ENCODE measurements at places on chromosomes 5 and 9.
A peak's percentile ranks its signal among the peaks of the same experiment; 100 is the strongest.

DNA sequence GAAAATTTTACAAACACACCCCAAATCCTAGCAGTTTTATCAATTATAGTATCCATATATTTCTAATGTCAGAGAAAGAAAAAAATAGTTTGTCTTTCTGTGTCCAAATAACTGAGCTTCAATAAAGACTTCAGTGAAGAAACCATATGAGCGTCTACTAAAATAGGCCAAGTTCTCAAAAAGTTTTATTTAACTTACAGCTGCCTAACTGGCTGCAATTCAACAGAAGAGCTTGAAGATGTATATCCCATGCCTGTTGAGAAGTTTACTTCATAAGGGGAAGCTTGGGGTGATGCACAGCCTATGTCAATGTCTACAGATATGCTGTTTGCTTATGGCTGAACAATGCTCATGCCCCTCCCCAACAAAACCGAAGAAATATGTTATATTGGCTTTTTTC, 43.7 kb upstream of the ELOVL7 start:
- no peak for DNase-seq

DNA sequence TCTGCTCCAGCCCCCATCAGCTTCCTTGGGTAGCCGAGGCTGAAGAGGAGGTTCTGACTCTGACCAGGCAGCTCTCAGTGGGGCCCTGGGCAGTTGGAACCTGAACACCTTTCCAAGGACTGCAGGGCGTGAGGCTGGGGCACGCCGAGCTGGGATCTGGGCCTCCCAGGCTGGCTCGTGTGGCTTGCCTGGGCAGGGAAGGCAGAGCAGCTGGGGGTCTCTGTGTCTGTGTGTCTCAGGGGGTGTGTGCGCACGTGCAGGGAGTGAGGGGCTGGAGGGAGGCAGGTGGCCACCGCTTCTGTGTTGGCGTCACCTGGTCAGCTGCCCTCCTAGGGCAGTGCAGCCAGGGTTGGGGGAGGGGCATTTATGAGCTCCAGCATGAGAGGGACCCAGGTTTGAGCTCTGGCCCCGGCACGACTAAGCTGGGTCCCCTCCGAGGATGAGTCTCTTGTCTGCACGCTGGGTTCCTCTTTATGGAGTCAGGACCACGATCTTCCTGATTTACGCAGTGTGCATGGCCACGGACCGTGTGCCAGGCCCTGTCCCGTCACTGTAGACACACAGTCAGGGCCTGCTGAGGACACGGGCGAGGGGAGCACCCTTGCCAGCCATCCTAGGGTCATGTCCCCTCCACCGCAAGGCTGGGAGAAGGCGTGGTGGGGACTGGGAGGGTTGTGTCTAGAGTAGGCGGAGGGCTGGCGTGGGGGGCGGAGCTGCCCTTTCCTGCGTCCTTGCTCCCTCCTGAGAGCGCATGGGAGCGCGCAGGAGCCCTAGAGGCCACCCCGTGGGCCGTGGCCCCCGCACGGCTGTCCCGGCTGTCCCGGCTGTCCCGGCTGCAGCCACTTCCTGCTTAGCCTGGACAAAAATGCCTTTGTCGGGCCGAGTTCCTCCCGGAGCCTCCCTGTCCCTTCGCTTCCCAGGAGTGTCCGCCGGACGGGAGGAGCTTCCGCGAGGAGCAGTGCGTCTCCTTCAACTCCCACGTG, 4.6 kb downstream of the ADAMTSL2 start:
- no peak for DNase-seq

GRCh38 chr5:132497488-132497997, 7.0 kb upstream of the IRF1 start:
- no peak for DNase-seq

DNA sequence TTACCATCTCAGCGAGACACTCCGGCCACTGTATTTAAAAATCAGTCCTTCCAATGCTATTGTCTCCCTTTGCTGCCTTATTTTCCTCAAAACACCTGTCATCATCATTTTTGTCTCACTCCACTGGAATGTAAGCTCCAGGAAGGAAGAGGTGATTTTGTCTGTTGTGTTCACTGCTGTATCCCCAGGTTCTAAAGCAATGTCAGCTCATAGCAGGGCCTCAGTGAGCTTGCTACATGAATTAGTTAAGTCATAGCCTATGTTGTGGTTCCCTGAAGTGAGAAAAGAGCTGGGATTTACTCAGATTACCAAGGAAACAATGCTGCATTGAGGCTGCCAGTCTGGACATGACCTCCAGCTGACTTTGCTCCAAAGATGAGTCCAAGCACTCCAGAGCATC, 137.6 kb upstream of the RASEF start:
- DNase-seq, result no peak

DNA sequence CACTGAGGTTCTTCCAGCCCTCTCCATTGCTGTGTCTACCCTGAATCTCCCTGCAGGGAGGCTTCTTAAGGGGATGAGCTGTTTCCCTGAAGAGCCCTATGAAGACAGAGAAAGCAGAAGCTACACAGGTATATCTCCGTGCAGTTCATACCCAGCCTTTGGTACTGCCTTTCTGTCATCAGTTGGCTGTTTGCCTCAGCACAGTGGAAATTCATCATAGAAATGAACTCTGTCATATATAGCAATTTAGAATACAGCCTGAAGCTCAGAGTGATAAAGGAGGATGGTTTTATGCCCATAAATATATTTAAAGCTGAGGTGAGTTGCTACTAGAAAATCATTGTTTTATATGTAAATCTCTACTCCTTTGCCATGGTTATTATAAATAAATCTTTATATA, 42.6 kb upstream of the KCNN2 start:
- DNase-seq, result no peak

DNA sequence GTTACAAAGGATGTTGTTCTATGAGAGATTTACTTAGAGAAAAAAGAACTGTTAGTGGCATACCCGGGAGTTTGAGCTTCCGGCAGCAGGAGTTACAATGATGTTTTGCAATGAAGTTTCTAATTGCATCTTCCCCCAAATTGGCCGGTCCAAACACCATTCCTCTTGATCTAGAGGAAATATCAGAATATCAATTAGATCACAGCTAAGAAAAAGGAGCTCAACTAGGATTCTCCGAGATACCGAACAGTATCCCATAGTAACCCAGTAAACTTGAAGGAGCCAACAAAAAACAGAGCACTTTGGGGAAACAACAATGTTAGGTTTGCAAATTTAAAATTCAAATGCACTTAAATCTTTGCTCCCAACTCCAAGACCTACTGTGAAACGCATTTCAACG, 159.5 kb downstream of the TRPM6 start:
- no peak for DNase-seq

- DNase-seq, result no peak
Measured at GRCh38 chr5:112933651-112934365, 11.8 kb upstream of the REEP5 start.

DNA sequence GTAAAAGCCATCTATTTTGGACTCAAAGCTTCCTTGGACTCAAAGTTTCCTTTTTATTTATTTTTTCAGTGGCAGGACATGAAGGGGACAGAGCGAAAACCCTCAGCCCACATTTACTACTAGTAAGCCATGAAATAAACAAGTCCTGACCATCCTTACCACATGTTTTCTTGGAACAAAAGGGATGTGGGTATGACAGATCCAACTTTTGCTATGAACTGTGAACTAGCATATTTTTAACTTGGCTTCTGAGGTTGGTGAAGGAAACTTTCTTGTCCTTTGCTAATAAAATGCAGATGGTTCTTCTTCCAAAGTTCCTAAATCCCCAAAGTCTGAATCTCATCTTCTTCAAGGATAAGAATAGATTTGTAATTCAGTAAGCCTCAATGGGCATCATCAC, 122.7 kb upstream of the TNC start:
- DNase-seq, result no peak

DNA sequence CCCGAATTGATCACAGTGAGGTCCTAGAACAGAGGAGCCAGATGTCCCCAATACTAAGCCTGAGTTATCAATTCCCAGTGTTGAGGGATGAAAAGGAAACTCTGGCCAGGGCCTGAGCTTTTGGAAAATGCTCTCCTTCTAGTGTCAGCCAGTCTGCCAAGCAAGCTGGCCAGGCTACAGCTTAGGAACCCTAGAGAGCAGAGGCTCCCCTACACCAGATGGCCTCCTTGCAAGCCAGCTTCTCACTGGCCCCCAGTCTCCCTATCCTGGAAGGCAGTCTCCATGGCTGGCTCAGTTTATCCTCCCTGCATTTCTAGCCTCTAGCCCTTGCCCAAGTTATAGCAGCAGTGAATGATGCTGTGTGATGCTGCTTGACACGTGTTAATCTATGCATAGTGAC, 204.7 kb upstream of the WWC1 start:
- no peak for DNase-seq

DNA sequence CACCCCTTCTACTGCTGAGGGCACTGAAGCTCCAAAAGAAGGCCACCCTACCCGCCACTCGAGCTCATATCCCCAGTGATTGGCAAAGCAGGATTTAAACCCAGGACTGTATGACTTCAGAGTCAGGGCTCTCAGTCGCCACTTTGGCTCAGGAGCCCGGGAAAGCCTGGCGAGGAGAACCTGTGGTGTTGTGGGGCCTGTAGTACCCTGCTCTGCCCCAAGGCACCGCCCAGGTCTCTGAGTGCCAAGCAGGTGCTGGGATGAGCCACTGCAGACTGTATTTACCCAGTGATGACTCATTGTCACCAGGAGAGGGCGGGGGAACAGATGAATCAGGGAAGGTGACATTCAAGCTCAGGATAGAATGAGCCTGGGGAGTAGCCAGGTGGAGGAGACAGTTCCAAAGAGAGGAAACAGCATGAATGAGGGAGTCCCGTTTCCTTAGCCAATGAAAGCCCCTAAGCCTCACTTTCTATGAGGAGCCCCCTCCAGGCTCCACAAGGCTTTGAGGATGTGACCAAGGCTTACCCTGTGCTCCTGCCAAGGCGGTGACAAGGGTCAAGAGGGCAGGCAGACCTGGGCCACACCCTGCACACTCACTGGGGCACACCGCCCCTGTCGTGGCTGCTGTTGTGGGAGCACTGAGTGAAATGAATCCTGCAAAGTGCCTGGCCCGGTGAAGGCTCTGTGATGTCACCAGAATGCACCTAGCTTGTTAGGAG, 17.8 kb upstream of the DPM2 start:
- peak; percentile 45 for DNase-seq

Measured in HEK293T (cell line).